Stimulated activated CD8-positive, alpha-beta memory T cell treated with anti-CD3 and anti-CD28 coated beads, Interleukin-7, amount 100 ng/mL, for 4 hours (primary cell): ENCODE measurements at places on chromosomes 3 and 15.

DNA sequence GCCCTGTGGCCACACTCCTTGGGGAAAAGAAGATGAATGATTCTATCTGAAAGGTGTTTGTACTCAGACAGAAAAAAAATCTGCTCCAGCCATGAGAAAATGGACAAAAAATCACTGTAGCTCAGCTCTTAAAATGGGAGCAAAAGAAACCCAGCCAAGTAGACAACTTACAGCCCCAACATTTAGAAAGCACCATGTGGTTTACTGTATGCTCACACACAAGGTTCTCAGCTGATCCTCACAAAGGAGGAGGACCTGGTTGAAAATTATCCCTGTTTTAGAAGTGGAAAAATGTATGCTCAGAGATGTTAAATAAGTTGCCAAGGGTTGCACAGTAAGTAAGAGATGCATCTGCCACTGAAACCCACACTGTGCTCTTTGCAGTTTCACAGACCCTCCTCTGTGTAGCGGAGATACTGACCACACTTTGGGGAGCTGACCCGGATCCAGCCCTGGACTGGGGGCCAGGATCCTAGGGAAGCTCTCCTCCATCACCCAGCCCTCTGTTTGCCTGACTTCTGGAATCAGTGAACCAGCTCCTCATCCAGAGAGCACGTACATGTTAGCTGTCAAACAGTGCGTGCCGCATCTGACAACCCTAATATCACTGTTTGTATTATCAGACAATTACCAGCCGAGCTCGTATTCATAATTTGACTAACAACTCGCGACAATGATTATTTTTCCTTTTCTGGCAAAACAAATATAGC lies 32.7 kb upstream of the TPRG1 start:
- DNase-seq = no peak

GRCh38 chr15:79452244-79453051 lies 20.3 kb downstream of the MINAR1 start:
- DNase-seq = no peak

GRCh38 chr3:168341956-168342936 lies 246.5 kb upstream of the GOLIM4 start:
- DNase-seq = no peak

- DNase-seq = no peak
Measured at GRCh38 chr15:78052001-78052401, 25.5 kb downstream of the TBC1D2B start.
